ENCODE measurements at places on chromosomes 2 and 18.

DNA sequence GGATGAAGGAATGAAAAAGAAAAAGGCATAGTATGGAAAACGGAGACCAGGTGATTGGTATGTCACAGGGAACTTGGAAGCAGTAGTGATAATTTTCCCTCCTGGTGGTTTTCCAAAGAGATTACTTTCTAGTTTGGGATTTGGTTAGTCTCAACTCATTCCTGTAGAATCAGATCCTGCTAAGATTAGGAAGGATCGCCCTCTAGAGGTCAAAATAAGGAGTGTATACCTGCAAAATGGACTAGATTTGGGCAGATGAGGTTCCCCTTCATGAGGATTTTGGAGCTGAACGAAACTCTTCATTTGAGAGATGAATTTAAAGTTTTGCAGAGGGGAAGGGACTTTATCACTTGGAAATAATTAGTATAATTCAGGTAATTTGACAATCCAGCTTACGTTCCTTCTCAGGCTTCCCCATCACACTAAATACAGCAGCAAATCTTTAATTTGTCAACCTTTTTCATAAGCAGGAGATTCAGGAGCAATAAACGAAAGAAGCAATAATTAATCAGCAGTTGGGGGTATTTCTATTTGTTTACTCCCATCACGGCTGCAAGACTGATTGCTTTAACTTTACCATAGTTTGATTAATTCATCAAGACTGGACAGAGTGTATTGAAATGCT is 65.2 kb downstream of the CCDC195 start:
- no peak for DNase-seq

- no peak for DNase-seq
These were observed 14.8 kb upstream of the LGALSL start for GRCh38 chr2:64439194-64439593.

- peak; percentile 74 for DNase-seq
These were observed 406.6 kb upstream of the MMADHC start for GRCh38 chr2:149994057-149994728.

- no peak for DNase-seq
These were observed 90.6 kb upstream of the ANKRD30BL start for GRCh38 chr2:132252191-132252893.

DNA sequence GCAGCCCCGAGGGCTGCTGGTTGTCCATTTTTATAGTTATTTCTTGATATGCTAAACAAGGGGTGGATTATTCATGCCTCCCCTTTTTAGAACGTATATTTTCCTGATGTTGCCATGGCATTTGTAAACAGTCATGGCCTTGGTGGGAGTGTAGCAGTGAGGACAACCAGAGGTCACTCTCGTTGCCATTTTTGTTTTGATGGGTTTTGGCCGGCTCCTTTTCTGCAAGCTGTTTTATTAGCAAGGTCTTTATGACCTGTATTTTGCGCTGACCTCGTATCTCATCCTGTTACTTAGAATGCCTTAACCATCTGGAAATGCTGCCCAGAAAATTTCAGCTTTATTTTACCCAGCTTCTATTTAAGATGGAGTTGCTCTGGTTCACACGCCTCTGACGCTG is 825.8 kb upstream of the CDH2 start:
- DNase-seq: no peak

- no peak for DNase-seq
These were observed 80.0 kb downstream of the ACAA2 start for GRCh38 chr18:49733321-49733720.

DNA sequence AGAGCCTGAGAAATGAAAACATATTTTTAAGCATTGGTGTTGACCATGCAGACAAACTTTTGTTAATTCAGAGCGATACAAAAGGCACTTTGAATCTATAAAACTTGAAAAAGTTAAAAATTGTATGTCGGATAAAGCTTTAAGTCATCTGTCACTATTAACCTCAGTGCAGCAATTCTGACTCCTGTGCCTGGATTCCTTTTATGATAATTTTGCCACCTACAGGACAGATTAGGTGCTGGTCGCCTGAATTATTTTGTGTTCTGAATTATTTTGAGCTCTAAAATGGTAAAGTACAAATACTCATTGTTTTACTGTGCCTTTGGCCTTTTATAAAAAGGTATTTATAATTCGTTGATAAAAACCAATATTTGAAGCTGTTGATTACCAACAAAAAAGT is 19.4 kb upstream of the RNF138 start:
- no peak for DNase-seq

GRCh38 chr2:9594366-9595054 is 36.3 kb downstream of the YWHAQ start:
- peak; percentile 83 for DNase-seq

- no peak for DNase-seq
These were observed 126.6 kb downstream of the NOL4 start for GRCh38 chr18:34098109-34098508.

- DNase-seq: no peak
These were observed at the start of gene MARCO for GRCh38 chr2:118942031-118942430. Gene MARCO, plus strand, starts transcription at chr2:118942194. Its CDS starts 107 bp downstream, at chr2:118942301.

DNA sequence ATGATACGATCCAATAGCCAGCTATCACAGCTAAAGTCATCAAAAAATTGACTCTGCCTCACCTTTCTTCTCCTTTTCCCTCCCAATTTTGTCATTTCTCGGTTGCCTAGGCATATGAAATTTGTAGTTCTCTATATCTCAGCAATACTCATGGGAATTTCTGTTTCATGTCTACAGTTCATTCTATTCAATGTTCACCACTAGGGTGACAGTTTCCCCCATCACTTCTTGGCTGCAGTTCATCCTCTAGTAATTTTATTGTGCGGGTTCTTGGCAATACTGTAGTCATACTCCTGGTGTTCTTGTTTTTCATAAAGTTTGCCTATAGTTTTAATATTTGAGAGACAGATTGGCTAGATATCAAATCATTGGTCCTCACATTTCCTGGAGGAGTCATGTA is 872.2 kb upstream of the ID2 start:
- no peak for DNase-seq

GRCh38 chr2:195639959-195640358 is 17.1 kb upstream of the SLC39A10 start:
- no peak for DNase-seq

GRCh38 chr2:126975671-126976655 is 77.3 kb downstream of the TEX51 start:
- no peak for DNase-seq

DNA sequence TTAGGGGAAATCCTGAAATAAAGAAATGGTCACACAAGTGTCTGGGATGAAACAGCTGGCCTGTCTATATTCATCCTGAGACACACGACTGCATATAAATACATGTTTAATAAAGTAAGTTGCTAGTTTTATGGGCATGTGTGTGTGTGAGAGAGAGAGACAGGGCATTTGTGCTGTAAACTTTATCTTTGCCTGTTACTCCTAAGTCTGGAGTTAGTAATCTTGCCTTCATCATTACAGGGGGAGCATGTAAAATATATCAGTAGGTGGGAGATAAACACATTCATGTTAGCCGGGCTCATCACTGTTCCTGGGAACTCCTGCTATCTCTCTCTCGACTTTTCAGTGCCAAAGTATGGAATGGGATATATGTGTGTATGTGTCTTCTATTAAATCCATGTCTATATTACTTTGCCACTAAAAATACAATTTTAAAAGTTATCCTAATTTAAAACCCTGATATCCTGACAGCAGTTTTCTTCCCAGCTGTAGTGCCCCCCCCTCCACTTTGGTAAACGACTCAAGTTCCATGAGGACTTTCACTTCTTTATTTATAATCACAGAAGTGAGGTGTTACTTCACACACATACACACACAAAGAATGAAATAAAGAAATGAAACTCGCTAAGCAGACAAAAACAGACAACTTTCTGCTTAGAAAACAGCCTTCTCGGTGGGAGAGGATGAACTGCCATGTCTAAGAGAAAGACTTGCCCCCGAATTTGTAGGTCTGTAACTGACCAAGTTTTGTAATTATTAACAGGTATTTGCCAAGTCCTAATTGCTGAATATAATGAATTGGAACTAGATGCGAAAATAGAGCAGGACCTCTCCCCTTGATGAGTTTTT is 947 bp downstream of the ZEB2 start:
- DNase-seq: no peak

DNA sequence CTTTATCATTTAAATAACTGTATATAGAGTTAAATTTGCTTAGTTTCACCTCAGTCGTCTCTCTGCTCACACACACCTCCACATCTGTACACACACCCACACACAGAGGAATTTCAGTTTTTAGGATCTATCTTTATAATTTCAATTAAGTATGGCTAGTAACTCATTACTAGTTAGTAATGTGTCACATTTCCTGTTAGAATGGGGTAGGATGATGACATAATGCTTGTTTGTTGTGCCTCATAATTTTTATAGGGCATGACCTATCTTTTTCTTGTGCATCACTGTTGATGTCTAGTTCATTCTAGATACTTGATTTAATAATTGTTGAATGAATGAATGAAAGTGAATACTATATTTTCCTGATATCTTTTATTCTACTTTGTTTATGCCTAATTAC is 108.6 kb downstream of the AGPS start:
- DNase-seq: no peak

- no peak for DNase-seq
These were observed 759.1 kb downstream of the TSN start for GRCh38 chr2:122514451-122514996.

- no peak for DNase-seq
These were observed 44.3 kb upstream of the KCNG2 start for GRCh38 chr18:79753391-79753851.

DNA sequence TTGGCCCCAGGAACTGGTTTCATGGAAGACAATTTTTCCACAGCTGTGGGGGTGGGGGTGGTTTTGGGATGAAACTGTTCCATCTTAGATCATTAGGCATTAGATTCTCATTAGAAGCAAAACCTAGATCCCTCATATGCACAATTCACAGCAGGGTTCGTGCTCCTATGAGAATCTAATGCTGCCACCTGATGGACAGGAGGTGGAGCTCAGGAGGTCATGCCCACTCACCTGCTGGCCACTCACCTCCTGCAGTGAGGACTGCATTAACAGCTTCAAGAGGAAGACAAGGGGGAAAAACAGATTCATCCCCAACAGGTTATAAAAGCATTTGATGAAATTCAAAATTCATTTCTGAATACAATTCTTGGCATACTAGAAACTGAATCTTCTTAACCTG is 38.5 kb downstream of the THAP4 start:
- DNase-seq: no peak

DNA sequence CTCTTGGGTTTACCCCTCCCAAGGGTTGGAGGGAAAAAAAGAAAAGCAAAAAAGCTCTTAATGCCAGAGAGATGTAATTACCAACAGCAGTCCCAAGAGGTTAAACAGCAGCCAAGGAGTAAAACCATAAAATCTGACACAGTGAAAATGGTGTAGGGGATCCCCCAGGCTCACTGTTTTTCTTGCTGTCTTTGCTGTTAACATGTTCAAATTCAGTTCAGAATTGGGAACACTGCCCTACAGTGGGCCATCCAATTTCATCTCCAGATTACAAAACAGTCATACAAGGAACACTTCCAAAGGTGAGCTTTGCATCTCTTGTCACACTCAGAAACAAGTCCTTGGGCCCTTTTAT is 54.5 kb downstream of the PLEKHM3 start:
- no peak for DNase-seq

DNA sequence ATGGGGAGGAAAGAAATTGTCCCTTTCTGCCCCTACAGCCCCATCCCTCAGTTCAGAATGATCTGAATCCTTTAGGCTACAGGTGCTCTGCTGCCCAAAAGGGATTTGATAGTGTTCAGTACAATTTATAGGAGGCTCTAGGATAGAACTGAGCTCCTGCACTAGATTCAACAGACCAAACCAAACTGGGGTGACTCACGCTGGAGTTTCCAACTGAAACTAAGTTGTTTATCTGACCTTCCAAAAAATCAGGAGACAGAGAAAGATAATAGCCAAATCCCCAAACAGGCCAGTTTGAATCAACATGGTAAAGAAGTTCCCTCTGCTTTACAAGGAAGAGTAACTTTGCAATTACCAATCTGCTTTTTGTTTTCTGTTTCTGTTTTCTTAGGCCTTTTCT is 72.7 kb upstream of the MBOAT2 start:
- DNase-seq: no peak

DNA sequence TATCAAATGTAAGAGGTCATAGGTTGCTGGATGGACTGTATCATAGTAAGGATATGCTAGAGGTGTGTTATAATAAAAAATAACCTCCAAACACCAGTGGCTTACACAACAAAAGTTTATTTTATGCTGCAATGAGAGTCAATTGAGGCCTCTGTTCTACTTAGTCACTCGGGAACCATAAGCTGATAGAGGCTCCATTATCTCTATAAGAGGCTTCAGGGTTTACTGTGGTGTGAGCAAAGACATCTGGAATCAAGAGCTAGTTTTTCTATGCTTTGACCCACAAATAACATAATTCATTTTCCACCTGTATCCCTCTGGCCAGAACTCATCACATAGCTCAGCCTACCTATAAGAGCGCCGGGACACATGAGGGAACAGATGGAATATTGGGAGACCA is 47.5 kb upstream of the NEMP2 start:
- DNase-seq: no peak

DNA sequence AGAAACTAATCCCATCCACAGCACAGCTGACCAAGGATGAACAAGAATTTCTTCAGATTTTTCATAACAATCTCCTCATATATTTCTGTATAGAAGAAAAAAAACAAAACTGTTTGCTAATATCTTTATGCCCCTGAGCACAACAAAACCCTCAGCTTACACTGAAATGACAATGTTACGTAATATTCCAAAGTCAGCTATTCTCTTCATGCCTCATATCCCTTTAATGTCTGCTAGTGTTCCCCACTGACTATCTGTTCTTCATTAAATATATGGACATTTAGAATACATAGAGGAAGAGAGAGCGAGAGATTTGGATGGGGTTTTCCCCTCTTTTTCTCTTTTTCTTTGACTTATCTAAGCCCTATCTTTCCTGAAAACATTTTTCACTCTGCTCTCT is 87.9 kb upstream of the GULP1 start:
- no peak for DNase-seq

GRCh38 chr2:205043285-205043684 is 498.0 kb downstream of the PARD3B start:
- DNase-seq: no peak

- DNase-seq: no peak
These were observed 82.4 kb upstream of the COL5A2 start for GRCh38 chr2:189261916-189262315.

- no peak for DNase-seq
These were observed 122.3 kb upstream of the SIX2 start for GRCh38 chr2:45131587-45131986.

- no peak for DNase-seq
These were observed 68.6 kb downstream of the MERTK start for GRCh38 chr2:111967018-111967417.
